ENCODE measurements at places on chromosomes 3 and 15.

- no peak for DNase-seq
Measured at GRCh38 chr3:169694117-169694516, 30.6 kb upstream of the MECOM start.

DNA sequence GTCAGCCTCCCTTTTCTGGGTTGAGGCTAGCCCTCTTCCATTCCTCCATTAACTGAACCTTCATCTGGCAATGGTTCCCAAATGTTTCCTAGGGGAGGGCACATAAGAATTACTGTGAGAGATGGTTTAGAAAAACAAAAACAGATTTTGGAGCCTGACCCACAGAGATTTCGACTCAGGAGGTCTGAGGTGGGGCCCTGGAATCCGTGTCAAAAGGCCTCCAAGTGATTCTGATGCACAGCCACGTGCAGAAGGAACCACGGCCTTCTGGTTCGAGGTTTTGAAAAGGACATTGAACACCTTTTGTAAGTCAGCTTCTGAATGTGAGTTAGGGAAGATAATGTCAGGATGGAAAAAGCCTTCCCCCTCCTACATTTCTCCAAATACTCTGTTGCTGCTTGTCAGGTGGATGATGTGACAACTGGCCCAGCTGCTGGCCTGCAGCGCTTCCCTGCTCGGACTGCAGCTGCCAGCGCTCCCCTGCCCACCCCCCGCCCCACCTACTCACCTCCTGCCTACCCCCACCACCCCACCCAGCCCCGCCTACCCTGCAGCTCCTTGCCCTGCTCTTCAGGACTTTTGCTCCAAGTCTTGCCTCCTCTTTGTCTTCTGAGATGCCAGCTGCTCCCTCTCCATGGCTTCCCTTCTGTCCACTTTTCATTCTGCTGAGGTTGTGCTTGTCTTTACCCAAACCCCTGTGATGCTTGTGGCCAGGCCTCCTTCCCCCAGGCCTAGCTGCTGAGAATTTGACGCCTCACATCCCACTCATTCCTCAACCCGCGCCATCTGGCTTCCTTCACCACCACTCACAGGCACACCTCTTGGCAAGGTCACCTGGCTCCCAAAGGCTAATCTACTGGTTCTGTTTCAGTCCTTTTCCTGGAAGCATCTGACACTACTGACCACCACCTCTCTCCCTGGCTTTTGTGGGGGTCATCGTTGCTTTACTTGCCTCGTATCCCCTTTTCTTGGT, 6.6 kb downstream of the EHD4 start:
- no peak for DNase-seq

GRCh38 chr15:23561914-23562313, 3.6 kb upstream of the MKRN3 start:
- DNase-seq, result no peak

DNA sequence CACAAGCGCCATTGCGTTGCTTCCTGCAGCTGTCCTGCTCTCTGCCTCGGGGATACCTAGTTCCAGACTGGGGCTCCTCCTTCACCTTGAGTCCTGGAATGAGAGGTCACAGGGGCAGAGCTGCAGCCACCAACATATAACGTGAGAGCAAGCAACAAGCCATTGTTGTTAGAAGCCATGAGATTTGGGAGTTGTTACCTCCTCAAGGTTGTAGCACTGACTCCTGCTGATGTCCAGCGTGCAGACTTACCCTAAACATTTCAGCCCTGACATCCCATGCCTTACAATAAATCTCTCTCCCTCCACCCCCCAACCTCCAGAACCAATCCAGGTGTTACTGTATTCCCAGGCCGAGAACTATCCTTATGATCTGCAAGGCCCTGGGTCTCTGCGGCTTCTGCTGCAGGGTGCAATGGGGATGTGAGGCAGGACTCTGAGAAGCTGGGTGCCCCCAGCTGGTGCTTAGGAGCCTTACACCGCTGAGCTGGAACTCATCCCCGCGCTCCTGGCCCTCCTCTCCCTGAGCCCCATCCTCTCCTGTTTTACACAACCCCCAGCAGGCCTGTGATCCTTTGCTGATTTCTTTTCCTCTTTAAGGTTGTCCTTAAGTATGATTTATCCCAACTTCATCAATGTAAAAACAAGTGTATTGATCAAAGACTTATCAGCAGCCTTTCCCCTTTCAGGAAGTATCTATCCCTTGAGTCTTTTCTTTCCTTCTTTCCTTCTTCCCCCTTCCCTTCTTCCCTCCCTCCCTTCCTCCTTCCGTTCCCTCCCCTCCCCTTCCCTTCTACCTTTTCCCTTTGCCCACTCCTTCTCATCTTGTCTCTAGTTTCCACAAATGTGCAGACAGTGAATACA, 84.2 kb upstream of the ABHD2 start:
- no peak for DNase-seq

DNA sequence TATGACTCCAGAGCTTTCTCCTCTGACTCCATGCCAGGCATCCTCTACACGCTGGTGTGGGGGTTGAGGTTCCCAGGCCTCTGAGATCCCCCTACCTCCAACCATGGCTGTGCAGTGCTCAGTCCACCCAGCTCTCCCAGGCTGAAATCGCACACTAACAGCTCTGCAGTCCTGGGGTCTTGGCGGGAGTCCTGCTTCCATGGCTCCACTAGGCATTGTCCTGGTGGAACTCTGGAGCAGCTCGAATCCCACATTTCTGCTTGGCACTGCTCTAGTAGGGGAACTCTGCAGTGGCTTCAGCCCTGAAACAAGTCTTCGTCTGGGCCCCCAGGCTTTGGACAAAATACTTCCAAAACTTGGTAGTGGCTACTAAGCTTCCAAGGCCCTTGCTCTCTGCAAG, 50.7 kb downstream of the ROPN1B start:
- DNase-seq, result no peak

DNA sequence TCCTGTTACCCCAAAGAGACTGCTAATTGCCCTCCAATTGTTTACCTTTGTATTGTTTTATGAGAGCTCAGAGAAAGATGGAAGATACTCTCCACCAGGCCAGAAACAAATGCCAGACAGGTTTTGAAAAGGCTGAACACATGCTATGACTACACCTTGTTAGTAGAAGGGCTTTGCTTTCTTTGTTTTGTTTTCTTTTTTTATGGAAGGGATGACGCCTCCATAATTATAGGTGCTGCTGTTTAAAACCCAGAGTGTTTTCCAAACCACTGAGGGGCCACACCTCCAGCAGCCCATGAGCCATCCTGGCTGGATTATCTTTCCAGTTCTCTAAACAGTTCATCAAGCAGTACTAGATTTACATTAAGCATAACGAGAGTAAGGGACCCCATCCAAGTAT, 5.6 kb upstream of the FOXP1 start:
- DNase-seq, result no peak

- no peak for DNase-seq
Measured at GRCh38 chr3:120497336-120497735, 46.5 kb upstream of the FSTL1 start.

DNA sequence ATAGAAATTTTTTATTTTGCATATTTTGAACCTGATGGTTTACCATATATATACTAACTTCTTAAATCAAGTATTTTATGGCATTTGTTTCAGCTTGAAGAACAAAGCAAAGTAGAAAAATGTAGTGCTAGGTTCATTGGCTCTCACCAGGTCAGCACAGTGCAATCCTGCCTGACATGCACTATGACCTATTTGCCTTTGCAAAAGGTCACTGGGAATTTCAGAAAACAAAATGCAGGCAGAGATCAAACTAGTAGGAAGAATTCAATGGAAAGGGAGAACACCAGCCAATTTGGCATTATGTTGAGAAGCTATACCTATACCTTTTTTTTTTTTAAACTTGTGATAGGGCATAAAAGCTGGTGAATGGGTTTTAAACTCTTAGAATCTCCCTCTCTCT, 329.8 kb upstream of the SGO1 start:
- no peak for DNase-seq
